ENCODE measurements at places on chromosomes 12 and 14.
A peak's percentile ranks its signal among the peaks of the same experiment; 100 is the strongest.

- no peak for DNase-seq
Observed at GRCh38 chr12:52171950-52172512, 19.8 kb downstream of the KRT80 start.

- no peak for DNase-seq
Observed at GRCh38 chr12:76535170-76535569, 24.4 kb downstream of the OSBPL8 start.

GRCh38 chr12:121240484-121241101 is 30.7 kb downstream of the P2RX4 start:
- DNase-seq = no peak

DNA sequence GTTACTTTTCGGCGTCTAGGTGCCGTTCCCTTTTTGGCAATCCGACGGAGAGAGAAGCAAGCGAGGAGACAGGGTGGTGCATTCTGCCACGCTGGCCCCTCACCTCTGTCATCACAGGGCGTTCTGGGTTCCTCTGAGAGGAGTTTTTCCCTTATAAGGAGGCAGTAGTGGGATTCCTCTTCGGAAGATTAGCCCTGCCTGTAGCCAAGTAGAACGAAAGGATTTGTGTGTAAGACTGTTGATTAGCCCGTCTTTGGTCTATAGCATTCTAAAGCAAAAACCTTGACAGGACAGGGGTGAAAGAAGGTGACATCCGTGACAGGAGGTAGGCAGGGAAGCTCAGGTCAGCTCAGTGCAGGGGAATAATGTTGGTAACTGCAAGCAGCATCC is 9.1 kb upstream of the NEMF start:
- DNase-seq = peak; percentile 63

GRCh38 chr14:93184391-93185348 is at the start of the genes LYSET and MOAP1:
Gene LYSET (plus strand): TSS chr14:93185317. CDS start chr14:93185406, 89 bp downstream.
Gene MOAP1 (minus strand): TSS chr14:93184897. CDS start chr14:93184242, 655 bp downstream.
- peak; percentile 85 for DNase-seq

GRCh38 chr12:106187155-106187789 is 48.5 kb upstream of the NUAK1 start:
- no peak for DNase-seq

GRCh38 chr12:65634061-65634460 is 190.2 kb upstream of the HMGA2 start:
- DNase-seq = no peak

DNA sequence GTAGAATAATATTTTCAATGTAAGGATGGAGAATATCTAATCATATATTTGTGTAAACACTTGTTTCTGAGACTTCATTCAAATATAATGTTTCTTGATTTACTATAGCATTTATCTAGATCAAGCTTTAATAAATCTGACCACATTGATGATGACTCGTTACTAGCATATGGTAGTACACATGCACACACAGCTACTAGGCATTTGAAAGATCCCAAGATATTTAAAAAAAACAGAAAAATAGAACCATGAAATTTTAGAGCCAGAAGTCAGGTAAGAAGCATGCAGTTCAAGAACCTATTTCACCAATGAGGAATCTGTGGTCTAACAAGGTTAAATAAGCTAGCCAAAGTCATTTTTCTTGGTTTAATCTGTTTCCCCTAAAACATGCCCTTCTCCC is 32.0 kb downstream of the DCP1B start:
- DNase-seq = no peak

GRCh38 chr14:104977008-104977680 is 1.0 kb downstream of the AHNAK2 start:
- DNase-seq = no peak

DNA sequence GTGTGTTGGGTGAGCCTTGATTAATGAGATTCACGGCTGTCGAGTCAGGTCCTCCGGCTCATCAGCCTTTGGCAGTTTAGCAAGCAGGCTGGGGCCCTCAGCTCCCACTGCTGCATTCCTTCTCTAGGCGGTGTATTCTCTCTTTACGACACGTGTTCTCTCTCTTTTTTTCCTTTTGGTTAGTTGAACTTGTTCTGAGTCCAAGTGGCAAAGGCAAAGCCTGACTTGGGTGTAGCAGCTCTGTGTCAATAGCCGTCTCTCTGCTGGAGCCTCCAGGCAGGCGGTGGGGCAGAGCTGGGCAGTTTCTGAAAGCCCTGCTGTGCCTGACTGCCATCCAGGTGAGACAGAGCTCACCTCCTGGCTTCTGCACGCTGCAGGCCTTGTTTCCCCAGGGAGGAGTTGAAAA is 46.6 kb downstream of the SUSD6 start:
- no peak for DNase-seq

DNA sequence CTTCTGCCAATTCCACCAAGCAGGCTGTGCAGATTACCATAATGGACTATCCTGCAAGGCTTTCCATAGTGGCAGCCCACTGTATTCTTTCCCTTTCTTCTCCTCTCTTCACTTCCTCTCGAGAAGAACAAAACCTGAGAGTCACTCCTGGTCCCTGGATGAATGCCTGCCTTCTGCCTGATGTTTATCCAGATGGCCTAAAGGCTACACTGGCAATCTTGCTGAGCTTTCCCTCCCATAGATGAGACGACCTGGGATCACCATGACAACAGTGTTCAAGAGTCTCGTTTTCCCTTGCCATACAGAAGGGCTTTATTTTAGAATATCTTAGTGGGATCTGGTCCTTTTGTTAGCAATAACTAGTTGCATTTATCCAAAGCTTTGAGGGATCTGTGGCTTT is 142.3 kb downstream of the RTN1 start:
- no peak for DNase-seq

DNA sequence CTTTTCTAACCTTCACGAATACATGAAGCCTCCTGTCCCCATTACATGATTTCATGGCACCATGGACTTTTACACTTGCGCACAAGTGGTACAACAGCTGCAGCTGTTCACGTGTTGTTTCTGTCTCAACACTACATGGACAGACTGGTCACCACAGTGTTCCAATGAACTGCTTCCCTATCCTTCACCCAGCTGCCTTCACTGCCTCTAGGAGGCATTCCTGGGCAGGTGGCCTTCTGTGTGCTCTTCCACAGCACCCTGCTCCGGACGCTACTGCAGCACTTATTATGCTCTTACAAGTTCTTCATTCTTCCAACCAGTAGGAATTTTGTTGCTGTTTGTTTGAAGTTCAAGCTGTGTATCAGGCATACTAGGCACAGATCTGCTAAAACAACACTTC is 1.5 kb downstream of the MTERF2 start:
- DNase-seq = no peak

DNA sequence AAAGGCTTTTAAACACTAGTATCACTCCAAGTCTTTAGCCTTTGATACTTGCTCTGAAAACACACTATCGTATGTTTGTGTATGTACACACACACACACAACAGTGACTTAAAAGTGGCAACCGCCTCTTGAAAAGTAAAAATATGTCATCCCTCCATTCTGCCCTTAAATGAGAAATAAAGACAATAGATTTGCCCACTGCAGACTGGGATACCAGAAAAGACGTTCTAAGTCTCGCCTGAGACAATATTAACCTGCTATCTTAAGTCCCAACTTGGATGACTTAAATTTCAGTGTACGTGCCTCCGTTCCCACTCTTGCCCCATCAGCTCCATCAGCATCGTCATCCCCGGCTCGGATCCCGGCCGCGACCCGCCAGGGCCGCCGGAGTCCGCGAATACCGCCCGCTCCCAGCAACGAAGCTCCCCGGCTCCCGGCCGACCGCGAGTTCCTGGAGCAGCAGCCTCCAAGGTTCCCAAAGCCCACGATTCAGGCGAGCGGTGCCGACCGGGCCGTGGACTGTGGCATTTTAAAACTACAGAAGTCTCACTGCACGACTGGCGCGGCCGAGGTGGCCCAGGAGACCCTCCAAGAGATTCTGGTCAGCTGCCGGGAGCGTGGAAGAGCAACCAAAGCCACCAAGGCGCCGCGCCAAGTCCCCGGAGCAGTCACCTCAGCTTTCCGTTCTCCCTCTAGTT is 2.8 kb upstream of the ARID2 start:
- DNase-seq = no peak

All from globus pallidus (tissue), 1 donor.